ENCODE measurements at places on chromosomes 5 and 9.

GRCh38 chr5:76548525-76549229 is 74.5 kb downstream of the F2RL2 start:
- no peak for DNase-seq

- DNase-seq, result no peak
Observed at GRCh38 chr9:125433461-125434011, 171.9 kb downstream of the GAPVD1 start.

- DNase-seq, result no peak
Observed at GRCh38 chr5:161096581-161096980, 244.6 kb upstream of the ATP10B start.

GRCh38 chr9:124248066-124248465 is 9.7 kb upstream of the NEK6 start:
- no peak for DNase-seq

- no peak for DNase-seq
Observed at GRCh38 chr5:9630251-9630650, at the start of gene TAS2R1. Gene TAS2R1, minus strand, starts transcription at chr5:9630351. Its CDS starts 319 bp downstream, at chr5:9630032.

DNA sequence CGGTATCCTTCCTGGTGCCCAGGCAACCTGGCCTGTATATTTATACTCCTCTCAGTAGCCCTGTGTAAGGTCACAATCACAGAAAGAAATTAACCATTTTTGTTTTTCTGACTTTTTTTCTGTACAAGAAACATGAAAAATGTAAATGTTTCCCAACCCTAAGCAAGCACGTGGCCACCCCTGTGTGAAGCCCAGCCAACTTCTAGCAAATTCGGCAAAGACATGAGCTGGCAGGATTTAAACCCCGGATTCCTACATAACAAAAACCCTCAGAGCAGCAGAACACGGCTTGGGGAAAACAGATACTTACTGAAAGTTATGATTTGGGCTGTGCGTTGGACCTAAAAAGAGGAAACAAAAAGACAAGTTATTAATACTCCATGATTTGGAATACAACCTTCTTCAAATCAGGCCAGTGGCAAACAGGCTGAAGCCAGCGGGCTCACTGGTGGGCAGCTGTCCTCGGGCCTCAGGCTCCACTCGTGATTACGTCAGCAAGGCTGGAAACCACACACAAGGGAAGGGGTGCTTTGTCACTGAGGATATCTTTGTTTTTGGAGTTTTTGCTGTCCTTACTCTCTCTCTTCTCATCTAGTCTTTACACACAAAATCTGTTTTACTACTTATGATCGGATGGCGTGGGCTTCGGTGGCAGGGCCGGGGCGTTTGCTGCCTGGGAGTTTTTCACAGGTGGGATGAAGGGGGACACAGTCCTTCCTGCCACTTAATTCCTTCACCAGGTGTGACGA is 194.1 kb downstream of the ROR2 start:
- no peak for DNase-seq

DNA sequence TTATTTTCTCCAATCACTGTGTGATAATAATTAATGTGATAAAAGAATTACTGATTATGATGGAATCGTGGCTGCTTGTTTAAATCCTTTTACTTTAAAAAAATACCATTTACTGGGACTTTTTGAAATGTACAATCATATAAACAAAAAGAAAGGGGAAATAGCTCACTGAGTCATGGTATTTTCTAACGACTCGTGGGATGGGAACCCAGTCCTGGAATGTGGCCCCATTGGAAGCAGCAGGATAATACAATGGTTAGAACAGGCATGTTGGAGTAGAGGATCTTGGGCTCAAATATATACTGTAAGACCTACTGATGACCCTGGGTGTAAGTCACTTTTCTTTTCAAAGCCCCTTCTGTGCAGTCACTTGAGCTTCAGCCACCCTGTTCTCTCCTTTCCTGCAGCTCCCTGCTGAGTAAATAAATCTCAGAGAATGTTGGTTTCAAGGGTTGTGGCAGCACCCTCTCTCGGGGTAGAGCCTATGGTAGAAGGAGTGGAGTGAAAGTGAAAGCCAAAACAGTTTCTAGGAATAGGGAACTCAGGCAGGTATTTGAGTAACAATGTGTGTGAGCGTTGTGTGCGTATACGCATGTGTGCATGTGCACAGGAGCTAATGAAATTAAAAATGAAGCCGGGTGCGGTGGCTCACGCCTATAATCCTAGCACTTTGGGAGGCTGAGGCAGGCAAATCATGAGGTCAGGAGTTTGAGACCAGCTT is 40.8 kb upstream of the LARP1 start:
- DNase-seq, result no peak

DNA sequence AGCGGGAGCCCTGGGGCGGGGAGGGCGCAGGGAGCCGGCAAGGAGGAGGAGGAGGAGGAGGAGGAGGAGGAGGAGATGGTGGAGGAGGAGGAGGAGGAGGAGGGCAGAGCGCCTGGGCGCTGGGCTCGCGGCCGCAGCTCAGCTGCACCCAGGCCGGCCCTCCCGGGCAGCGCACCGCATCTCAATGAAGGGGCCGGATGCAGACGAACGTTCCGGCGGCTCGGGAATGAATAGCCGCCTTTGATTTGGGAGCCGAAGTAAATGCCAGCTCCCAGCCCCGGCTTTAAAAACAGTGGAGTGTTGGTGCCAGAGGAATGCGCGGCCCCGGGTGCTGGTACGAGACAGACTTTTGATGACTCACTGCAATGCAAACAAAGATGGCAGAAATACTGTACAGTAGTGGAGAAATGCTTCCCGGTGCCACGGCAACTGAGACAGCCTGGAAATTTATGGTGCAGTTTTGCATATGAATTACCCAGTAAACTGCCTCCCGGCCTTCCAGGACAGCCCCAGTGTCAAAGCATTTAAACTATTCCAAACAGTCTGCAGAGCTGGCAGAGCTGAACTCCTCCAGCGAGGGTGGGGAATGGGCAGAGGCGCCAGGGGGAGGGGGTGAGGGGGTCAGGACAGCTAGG is 43.1 kb downstream of the NACC2 start:
- DNase-seq, result no peak

Data from AG09319 (cell line).